ENCODE measurements at places on chromosomes 6 and 20. TPM values are rescaled to one million over a fixed set of nuclear protein-coding genes. Genes with fewer than 3 reads are reported as not detected.

GPLD1 gene
- 0.92 TPM for total RNA-seq

TAAR5 gene
- not detected for total RNA-seq

PRDM1 gene
- 0.40 TPM for total RNA-seq

FAM50B gene
- 11.0 TPM for total RNA-seq

RGS19 gene
- 5.7 TPM for total RNA-seq

FOXQ1 gene
- total RNA-seq: 0.06 TPM

MYL9 gene
- total RNA-seq: 11.6 TPM
